ENCODE measurements at places on chromosomes 11 and 22.

DNA sequence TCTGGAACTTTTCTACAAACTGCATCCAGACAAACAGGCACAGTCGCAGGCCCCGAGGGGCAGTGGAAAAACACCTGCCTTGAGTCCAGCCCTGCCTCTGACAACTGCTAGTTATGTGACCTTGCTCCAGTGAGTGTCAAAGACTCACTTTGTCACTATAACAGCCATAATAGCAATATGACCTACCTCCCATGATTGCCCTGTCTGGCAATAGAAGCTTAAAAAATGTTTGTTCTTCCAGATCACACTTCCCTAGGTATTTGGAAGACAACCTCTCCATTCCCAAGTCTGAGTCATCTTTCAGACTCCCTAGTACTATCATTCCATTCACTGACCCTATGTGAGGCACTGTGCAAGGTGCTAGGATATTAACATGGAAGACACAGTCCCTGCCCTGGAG lies 74.5 kb downstream of the RPL27A start:
- DNase-seq: no peak

- DNase-seq: no peak
These were observed 8.8 kb upstream of the IZUMO1R start for GRCh38 chr11:94295534-94295933.

- DNase-seq: no peak
These were observed 122.7 kb downstream of the EFCAB6 start for GRCh38 chr22:43689356-43689755.

DNA sequence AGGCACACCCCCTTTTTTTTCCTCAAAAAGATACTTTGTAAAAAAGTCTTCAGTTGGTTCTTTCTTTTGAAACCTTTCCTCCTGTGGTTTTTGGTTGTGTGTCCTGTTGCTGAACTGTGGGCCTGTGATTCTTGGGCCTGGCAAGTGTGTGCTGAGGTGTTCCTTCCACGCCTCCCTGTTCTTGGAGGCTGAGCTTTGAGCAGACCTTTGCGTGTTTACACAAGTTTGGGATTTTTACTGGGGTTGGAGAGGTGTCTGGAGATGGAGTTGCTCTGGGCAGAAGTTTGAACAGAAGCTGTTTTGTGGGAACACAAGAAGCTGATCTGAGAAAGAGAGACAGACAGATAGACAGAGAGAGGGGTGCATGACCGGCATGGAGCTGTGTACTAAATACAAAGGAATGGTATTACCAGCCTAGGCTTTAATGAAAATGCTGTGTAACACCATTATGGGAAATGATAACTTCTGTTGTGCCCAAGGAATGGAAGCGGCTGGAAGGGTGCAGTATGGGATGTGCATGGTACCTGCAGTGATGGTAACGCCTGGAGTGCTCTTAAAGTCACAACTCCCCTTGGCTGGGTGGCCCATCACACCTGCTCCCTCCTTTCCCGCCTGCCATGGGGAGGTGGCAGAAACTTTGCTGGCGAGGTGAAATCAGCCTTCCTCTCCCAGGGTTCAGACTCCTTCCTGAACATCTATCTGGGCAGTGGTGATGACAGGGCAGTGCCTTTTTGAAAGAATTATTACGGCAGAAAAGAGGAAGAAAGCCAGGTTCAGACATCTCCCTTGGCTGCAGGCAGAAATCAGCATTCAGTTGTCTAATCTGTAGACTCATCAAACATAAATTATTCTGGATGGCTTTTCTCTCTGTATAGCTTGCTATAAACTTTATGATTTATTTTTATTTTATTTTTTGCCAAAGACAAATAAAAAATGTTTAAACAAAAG lies 70.4 kb downstream of the LDLRAD3 start:
- no peak for DNase-seq

- no peak for DNase-seq
These were observed 72.8 kb upstream of the KCNQ1OT1 start for GRCh38 chr11:2772544-2773031.

- no peak for DNase-seq
These were observed at the start of gene MORC2 for GRCh38 chr22:30968015-30968923. MORC2 (minus strand) TSS chr22:30968774; CDS start chr22:30967889, 885 bp downstream.

- DNase-seq: no peak
These were observed 27.5 kb upstream of the FBLN1 start for GRCh38 chr22:45475063-45475747.

Data from C1 segment of cervical spinal cord (tissue), 14 donors.